ENCODE measurements at places on chromosomes 13 and 19.

DNA sequence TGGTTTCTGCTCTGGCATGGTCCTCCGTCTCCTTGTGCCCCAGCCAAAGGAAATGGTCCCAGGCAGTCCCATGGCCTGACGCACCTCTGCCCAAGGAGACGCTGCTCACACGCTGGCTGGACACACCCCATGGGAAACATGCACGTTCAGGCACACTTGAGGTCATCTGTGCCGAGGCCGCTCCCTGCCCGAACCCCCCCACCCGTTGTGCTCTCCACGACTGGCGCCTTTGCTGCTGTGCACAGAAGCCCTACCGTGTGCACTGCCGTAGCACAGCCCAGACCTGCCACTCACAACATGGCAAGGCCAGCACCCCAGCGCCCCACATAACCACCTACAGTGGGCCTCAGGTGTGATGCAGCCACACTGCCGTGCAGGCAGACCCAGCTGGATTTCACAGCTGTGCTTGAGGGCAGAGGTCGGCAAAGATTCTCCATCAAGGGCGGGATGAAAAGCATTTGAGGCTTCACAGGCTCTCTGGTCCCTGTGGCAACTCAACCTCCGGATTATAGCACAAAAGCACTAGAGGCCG is 65.7 kb downstream of the SPACA7 start:
- DNase-seq = no peak

DNA sequence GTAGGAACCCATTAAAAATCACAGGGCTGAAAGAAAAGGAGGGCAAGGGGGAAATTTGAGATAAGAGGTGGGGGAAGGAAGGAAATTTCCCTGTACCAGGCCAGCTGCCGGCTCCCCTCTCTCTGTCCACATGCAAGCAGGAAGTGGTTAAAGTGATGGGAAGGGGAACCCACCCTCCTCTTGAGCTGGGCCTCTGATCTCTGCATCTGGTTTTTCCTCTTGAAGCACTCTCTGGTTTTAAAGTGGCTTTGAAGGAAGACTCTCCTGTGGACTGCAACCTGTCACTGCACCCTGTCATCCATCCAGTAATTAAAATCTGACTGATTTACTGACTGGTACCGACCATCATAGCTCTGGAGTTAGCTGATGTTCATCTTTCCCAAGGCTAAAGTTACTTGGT is 239.6 kb downstream of the TSHZ3 start:
- DNase-seq = no peak

DNA sequence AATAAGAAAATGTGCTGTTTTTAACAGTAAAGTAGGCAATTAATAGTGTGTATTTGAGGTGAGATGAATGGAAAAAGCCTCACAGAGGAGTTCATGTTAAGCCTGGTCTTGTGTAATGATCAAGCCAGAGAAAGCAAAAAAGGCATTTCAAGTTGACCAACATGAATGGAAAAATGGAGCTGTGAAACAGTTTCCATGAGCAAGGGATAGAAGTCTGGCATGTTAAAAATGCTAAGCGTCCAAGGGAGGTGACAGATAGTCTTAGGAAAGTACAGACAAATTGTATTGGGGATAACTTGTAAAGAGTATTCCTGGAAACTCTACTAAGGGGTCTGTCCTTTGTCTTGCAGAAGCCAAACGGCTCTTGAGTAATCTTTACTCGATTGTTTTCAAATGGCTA is 506.8 kb upstream of the ATXN8OS start:
- DNase-seq = no peak

GRCh38 chr13:109211616-109212015 is 574.8 kb downstream of the IRS2 start:
- no peak for DNase-seq

- peak; percentile 28 for DNase-seq
Measured at GRCh38 chr19:44570984-44571684, 41.7 kb upstream of the CEACAM20 start.

DNA sequence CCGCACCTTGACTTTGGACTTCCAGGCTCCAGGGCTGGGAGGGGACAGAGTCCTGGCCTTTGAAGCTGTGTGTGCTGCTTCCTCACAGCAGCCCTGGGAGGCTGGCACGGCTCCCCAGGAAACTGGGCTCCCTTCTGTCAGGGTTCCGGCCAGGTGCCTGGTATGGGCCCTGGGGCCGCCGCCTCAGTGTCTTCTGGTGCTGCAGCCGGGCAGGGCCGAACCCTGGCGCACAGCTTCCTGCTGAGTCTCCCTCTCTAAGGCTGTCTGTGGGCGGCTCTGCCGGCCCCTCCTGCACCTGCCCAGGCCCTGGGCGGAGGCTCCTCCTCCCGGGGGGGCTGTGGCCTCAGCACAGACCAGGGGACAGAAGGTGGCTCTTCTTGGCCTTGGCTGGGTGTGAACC is 32.4 kb downstream of the GPX4 start:
- no peak for DNase-seq

All from stimulated activated CD4-positive, alpha-beta T cell treated with anti-CD3 and anti-CD28 coated beads, Interleukin-4, amount 100 ng/mL, for 4 hours (primary cell).